Hematopoietic multipotent progenitor cell (in vitro differentiated cells): ENCODE measurements at places on chromosomes 5 and 9. TPM values are rescaled to one million over a fixed set of nuclear protein-coding genes. Genes with fewer than 3 reads are reported as not detected.

GRCh38 chr9:132234535-132234934 is 72.7 kb downstream of the NTNG2 start:
- DNase-seq = no peak

DNA sequence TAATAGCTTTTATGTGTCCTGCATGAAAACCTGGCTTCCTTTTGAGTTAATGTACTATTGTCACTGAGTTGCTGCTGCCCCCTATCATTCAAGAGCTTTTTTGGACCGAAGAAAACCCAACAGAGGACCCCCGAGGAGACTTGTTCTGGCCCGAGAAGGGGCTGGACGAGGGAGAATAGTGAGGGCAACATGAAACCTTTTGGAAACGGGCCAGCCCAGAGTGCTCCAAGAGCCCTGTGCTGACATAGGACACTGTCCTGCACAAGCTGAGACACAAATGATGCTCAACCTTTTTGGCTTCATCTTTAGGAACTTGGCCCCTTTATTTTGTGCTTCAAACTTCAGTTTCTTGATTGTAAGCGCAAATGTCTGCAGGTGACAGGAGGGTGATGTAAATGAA is 4.0 kb upstream of the GADD45G start:
- no peak for DNase-seq

DNA sequence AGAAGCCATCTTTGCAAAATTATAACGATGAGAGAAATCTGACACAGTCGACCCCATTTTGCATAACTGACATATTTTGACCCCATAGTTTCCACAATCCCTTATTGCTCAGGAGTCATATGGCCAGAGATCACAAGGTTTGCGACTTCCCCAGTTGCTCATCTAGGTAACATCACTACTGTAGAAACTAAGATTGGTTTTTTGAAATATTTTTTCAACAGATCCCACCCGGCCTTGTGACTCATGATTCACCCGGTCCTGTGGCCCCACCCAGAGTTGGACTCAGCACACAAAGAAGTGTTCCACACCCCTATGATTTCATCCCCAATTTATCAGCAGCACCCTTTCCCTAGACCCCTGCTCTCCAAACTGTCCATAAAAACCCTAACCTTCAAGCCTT is 50.2 kb downstream of the TIMD4 start:
- no peak for DNase-seq

DNA sequence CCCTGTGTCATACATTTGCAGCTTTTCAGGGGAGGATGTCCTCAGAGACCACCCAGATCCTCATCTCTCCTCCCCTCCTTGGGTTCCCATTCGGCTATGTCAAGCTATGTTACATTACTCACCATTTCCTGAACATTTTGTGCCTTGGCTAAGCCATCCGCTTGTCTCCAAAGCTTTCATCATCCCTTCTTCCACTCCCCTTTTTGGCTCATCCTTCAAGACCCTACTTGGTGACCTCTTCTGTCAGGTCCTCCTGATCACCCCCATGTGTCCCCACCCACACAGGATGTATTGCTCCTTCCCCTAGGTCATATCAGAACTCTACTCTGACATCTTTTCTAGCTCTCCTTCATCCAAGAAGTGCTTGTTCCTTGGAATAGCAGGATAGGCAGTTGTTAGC is 81.8 kb downstream of the BOD1 start:
- DNase-seq = no peak

Gene IFNA14
- total RNA-seq = not detected
